ENCODE measurements at places on chromosomes 6 and 20.
A peak's percentile ranks its signal among the peaks of the same experiment; 100 is the strongest.

GRCh38 chr6:90038961-90039653, 144.8 kb downstream of the GJA10 start:
- DNase-seq, result no peak

DNA sequence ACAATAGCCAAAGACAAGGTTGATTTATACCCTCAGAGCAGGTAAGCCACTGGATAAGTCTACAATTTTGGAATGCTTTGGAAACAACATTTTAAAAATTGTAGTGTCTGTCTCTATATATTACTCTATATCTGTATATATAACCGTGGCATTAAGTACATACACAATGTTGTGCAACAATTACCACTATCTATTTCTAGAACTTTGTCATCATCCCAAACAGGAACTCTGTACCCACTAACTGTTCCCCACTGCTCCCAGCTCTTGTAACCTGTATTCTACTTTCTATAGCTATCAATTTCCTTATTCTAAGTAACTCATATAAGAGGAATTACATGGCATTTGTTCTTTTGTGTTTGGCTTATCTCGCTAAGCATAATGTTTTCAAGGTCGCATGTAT, 78.2 kb upstream of the ASCC3 start:
- DNase-seq, result no peak

GRCh38 chr20:18180815-18181214, 43.2 kb downstream of the KAT14 start:
- DNase-seq, result no peak

- peak; percentile 3 for DNase-seq
These were observed 751 bp downstream of the MAP3K4 start for GRCh38 chr6:160992061-160992979.

DNA sequence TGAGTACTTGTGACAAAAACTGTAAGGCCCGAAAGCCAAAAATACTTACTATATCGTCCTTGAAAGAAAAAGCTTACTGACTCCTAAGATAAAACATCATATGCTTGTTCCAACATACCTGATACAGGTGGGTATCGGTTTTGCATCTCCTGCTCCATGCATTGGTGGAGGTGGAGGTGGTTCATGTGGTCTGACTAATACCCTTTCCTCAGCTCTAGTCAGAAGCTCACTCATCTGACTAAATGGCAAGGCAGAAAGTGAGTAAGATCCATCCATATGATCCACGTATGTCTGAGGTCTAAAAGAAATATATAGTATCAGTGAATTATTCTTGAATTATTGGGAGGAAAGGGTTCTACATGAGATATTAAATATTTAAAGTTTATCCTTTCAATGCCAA, 76.2 kb downstream of the WASF1 start:
- no peak for DNase-seq

DNA sequence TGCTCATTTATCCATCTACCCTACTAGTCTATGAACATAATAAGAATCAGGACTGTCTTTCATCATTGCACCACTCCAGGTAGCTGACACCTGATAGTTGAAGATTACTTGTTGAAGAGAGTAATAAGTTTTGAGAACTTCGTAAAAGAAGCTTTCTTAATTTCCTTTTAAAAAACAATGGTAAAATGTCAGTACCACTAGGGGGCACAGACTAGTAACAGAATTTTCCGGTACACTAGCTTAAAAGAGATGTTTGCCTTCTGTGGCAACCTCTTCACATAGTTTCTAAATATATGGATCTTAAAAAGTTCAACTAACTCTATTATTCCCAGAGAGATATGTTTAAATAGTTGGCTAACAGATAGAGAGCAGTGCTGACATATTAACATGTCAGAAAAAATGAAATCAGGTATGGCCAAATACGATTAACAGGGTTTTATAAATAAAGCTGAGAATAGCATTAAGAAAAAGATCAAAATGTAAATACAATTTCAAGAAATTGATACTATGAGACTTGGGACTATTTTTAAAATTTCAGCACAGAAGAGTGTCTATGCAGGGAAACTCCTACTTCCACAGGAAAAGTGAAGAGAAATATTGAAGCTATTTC, 5.4 kb upstream of the KCNQ5 start:
- DNase-seq, result no peak

DNA sequence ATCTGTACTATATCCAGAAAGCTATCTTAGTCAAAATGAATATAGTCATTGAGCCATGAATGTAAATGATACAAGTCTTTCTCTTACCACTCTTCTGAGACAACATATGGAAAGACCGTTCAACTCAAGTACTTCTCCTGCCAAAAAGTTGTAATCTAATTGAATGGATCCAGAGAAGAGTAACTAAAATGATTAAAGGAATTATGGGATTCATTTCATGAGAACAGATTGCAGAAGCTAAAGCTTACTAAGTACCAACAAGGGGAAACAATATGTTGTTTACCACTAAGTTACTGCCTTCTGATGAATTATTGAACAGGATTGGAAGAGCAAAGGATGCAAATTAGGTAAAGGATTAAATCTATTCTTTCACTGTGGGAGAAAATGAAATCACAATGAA, 2.0 kb upstream of the LGSN start:
- no peak for DNase-seq

DNA sequence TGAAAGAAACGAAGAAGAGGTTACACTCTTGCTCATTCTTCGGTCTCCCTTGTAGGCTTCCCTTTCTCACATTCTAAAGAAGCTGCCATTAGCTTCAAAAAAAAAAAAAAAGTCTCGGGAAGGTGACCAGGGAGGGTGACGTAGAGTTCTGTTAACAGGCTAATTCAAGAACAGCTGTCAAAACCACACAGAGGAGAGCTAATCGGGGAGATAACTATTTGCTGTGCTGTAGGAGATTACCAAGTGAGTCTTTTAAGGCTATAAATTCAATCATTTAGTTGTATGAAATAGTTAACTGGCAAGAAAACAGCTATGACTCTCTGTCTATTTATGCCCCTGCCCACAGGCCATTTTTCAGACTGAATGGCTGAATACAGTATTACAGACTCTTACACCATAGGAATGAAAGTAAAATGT, 256.8 kb downstream of the SYNE1 start:
- DNase-seq, result no peak

- no peak for DNase-seq
These were observed 973 bp upstream of the BRD2 start for GRCh38 chr6:32967151-32968091.

GRCh38 chr20:38201356-38201755, 36.3 kb upstream of the TGM2 start:
- DNase-seq, result no peak

DNA sequence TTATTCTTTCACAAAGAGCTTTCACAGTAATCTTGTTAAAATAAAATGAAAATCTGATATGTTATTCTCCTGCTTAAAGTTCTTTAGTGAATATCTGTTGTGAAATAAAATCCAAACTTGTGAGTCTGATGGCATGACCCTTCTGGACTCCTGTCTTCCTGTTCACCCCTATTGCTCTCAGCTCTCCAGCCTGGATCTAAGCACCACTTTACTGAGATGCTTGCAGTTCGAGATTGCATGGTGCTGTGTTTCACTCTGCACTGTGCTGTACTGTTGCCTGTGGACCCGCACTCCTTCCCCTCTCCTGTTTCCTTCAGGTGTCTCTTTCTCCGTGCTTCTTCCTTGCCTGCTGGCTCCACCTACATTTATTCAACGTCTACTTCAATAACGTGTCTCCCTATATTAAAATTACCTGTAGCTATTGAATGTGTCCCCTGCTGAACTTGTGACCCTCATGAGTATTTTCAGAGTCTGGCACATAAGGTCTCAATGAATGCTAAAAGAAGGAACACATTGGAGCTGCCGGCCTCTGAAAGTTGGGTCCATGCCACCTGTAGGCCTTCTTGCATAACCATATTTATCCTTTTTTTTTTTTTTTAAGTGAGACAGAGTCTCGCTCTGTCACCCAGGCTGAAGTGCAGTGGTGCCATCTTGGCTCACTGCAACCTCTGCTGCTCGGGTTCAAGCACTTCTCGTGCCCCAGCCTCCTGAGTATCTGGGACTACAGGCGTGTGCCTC, 100.1 kb downstream of the ARID1B start:
- no peak for DNase-seq

- DNase-seq, result no peak
These were observed 270.8 kb downstream of the BMP7 start for GRCh38 chr20:56995635-56996075.

DNA sequence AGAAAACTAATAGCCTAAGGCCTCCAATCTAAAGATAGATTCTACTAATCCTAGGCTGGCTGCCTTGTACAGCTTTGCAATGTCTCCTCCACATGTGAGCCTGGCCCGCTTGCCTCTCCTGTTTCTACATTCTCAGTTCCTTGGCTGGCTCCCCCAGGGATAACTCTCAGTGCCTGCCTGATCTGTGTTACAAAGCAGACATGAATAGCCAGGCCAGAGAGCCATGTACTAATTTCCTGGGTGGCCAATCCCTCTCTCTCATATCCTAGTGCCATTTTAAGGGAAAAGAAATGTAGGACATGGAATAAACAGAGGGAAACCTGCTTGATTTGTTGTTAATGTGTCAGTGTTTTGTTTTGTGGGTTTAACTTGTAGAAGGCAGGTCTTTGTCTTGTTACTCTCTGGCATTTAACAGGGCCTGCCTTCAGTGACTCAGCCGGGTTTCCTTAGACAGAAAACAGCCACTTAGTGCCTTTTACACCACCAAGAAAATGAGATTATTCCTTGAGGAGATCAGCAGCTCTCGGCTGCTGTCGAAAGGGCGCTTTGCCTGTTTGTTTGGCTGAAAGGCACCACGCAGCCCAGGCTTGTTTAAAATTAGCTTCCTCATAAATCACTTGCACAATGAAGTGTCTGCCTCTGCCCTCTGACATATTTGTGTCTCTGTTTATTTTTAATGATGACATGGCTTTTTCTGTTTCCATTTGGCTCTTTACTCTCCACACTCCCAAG, 702.7 kb downstream of the MAFB start:
- no peak for DNase-seq

GRCh38 chr6:80151635-80152034, 45.2 kb downstream of the BCKDHB start:
- DNase-seq, result no peak

- DNase-seq, result no peak
These were observed 7.9 kb upstream of the CPNE5 start for GRCh38 chr6:36847152-36847551.

DNA sequence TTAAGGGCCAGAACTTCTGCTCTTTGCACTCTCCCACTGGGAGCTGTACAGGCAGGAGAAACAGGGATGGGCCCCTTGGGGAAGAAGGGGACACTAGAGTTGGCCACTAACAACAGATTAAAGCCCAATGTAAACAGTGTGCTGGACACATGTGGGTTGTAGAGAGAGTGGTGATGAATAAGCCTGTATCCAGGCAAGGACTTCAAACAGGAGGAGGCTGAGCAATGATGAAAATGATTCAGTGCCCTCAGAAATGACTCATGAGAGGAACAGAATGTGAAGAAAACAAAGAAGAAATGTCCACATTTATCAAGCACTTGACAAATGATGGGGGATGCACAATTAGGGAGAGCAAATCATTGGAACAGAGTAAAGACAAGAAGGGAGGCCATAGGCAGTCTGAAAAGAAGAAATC, 242.3 kb downstream of the TBX18 start:
- DNase-seq, result no peak

DNA sequence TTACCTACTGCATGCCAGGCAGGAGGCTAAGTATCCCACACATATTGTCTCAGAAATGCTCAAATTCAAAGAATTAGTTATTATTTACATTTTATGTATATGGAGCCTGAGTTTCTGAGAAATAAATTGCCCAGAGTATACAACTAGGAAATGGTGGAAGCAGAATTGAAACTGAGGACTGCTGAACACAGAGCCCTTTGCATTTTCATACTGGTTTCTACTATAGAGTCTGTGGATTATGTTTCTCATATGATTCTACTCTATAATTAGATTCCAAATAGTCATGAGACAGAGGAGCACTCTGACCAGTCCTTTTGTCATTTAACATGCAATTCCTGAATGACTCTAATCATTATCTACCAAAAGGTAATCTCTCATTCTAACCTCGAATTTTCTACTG, 254.3 kb downstream of the LMBRD1 start:
- DNase-seq, result no peak

GRCh38 chr6:7910298-7910653, 312 bp downstream of the TXNDC5 start:
- DNase-seq, result no peak

- no peak for DNase-seq
These were observed 13.9 kb upstream of the ADGRF5 start for GRCh38 chr6:46935687-46936086.

GRCh38 chr20:20699144-20699543, 13.3 kb downstream of the RALGAPA2 start:
- DNase-seq, result no peak

DNA sequence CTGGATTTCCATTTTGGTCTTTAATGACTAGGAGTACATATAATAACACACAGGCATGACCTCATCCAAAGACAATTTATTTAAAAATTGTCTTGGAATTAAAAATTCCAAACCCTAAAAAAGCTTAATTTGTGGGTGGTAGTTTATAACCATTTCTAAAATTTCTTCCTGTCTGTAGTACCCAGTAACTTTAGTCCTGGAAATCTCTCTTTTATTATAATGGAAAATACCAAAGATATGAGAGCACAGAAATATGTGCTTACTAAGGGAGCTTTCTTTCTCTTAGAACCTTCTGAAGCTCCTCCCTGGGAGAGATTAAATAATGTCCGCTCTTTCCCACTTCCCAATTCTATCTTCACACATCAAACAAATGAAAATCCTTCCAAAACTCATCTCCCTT, 70.5 kb upstream of the PRL start:
- DNase-seq, result no peak

DNA sequence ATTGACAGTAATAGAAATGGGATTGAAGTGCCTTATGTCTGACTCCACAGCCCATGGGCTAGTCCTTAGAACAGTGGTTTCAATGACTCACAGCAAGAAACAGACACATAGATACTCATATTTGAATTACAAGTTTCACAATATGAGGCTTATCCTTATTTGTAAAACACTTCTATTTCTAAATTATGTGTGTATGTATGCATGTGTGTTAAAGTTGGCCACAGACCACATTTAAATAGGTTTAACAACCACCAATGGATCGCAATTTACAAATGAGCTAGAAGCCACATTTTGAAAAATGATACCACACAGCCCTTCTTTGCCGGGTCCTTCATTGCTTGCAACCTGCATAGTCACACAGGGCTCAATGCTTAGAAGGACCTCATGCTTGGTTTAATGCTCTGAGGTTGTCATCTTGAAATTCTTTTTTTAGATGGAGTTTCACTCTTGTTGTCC, 157.8 kb upstream of the PREP start:
- DNase-seq, result no peak
